ENCODE measurements at places on chromosomes 11 and 22.

GRCh38 chr11:91922846-91923245 lies 301.8 kb upstream of the FAT3 start:
- no peak for DNase-seq

- peak; percentile 48 for DNase-seq
Measured at GRCh38 chr11:130131961-130132850, 27.4 kb upstream of the ST14 start.

- DNase-seq: no peak
Measured at GRCh38 chr11:76293189-76293631, 86.9 kb upstream of the WNT11 start.

- no peak for DNase-seq
Measured at GRCh38 chr11:116777056-116777455, 4.3 kb upstream of the BUD13 start.

DNA sequence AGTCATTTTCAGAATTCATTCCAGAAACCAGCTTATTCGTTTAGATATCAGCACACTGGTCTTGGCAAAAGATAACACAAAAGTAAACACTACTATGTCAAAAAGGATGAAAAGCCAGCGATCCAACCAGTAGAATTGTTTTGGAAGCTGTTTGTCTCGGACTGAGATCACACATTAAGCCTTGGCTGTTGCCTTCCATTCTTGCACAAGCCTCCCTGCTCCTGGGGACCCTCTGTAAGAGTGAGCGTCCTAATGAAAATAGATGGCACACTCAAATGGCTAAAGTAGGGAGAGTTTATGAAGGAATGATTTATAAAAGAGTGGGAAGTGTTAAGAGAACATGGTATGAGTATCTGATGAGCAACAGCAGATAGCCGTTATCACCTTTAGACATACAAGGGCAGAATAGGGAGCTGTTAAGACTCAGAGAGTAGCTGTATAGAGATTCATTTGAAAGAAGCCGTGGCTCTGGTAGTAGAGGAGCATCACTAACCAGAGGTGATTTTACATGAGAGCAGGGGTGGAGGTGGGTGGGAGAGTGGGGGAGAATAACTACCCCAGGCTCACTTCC lies 25.2 kb downstream of the PDE3B start:
- no peak for DNase-seq

DNA sequence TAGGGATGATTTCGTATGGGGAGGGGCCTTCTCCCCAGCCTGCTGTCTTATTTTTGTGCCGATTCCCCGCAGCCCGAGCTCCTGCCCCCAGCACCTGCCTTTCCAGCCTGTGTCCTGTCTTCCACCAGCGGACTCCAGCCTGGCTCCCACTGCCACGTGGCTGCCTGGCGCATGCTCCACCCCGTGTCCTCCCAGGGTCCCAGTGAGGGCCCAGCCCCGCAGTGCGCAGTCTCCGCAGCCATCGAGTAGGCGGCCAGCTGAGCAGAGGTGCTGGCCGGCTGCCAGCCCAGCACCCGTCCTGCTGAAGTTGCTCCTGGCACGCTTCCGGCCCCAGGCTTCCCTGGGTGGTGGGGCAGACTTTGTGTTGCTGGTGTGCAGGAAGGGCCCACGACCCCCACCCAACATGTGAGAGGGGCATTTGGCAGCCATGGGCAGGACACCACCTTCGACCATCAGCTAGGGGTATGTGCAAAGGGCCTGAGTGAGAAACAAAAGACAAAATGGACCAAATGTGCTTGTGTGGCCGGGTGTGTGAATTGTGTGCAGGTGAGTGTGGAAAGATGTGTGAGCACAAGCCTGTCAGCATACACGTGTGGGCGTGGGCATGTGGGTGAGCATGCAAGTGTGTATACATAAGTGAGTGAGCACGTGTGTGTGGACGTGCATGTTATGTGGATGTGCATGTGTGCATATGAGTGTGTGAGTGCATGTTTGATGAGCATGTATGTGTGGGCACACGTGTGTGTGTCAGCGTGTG lies 55.9 kb downstream of the RTN4R start:
- DNase-seq: peak; percentile 92

GRCh38 chr11:72769680-72770079 lies 17.5 kb upstream of the ARAP1 start:
- DNase-seq: no peak

DNA sequence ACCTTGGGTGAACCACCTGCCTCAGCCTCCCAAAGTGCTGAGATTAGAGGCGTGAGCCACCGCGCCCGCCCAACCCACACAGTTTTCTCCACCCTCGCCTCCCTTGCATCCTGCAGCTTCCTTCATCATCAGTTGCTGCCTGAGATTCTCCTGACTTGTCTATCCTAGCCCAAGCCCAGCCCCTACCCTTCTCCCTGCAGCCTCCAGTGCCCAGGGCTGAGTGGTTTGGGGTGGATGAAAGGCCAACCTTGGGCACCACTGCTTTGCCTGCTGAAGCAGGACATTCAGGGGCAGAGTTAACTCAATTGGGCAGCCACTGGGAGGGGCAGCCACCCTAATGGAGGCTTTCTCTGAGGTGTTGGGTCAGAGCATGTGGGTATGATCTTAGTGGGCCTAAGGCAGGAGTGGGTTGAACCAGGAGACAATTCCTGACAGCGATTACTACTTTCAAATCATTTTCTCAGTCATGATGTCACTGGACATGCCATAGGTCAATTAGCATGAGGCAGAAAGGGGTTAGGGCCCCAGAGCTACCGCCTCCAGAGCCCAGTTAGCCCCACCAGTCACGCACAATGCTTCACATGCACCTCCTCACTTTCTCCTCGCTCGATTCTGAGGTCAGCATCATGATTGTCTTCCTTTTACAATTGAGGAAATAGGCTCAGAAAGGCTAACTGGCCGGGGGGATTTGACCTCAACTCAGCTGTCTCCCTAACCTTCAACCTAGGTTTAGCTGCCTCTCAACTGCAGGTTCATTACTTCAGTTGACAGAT lies 1.0 kb upstream of the FKBP2 start:
- DNase-seq: no peak

DNA sequence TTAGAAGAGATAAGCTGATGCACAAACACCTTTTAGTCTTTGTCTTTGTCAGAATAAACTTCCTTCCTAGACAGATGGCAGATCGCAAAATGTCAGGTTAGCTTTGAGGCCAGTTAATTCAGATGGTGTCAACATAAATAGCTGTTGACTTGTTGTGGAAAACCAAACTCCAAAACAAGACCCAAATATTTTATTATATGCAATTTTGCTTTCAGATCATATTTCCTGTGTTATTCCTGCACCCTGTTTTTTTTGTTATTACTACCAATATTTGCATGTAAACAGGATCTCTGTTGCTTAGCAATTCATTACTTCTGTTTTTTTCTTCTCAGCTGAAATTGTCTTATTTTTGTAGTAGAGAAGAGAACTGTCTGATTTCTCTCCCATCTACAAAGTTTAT lies 316.0 kb downstream of the ETS1 start:
- no peak for DNase-seq

- DNase-seq: no peak
Measured at GRCh38 chr11:62458212-62459002, 39.6 kb downstream of the SCGB1A1 start.

GRCh38 chr22:25962711-25963110 lies 206.6 kb upstream of the SEZ6L start:
- DNase-seq: no peak

- no peak for DNase-seq
Measured at GRCh38 chr11:93225662-93226061, 27.9 kb upstream of the SLC36A4 start.

- DNase-seq: no peak
Measured at GRCh38 chr11:41281131-41281742, 178.2 kb downstream of the LRRC4C start.

DNA sequence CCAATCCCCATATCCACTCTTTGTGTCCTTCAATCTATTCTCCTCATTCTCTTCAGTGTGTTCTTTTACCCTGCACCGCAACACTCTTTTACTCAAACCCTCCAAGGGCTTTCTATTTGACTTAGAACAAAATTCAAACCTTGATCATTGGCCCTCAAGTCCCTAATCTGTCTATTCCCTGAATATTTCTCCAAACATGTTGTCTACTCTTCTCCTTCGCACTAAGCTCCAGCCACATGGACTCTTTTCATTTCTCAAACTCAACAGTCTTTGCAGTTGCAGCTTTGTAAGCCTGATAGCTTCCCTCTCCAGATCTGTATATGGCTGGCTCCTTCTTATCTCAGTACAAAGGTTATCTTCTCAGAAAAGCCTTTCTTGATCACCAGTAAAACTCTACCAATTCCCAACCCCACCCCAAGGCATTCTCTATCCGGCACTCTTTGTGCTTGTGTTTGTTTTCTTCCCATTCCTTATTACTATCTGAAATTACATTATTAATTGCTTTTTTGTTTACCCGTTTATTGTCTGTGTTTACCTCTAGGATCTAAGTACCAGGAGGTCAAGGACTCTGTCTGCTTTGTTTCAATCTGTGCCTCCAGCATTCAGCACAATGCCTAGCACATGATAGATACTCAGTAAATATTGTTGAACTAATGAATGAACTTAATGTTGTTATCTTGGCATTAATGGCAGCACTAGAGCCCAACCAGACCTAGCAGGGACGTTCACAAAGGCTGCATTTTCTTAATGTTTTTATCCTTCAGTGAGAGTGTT lies 147.4 kb downstream of the BBOX1 start:
- DNase-seq: no peak

DNA sequence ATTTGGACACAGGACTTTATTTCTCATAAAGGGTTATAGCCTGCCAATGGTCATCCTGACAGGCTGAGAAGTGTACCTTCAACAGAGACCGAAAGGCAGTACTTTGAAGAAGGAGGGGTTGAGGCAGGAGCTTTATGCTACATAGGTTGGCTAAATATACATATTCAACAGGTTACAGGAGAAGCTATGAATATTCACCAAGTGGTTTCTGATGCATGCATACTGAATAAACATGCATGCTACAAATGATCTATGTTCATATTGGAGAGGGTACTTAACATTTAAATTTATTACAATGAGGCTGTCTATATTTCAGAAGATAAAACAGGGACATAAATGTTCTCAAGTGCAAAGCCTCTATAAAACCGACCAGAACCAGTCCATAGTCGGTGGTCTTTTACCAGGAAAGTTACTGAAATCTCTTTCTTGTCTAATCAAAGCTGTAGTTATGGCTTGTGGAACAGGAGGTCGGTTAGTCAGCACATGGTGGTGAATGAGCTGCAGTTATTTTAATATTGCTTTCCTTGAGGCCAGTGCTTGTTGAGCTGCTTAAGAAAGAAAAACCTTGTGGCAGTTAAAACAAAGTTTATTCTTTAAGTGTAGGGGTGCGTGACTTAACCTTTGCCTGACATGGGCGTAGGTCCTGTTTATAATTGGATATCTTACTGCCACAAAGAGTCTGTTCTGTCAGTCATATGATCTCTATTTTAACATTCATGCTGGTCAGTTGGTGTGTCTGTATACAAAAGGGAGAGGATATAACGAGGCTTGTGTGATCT lies 19.5 kb downstream of the CNTF start:
- no peak for DNase-seq

DNA sequence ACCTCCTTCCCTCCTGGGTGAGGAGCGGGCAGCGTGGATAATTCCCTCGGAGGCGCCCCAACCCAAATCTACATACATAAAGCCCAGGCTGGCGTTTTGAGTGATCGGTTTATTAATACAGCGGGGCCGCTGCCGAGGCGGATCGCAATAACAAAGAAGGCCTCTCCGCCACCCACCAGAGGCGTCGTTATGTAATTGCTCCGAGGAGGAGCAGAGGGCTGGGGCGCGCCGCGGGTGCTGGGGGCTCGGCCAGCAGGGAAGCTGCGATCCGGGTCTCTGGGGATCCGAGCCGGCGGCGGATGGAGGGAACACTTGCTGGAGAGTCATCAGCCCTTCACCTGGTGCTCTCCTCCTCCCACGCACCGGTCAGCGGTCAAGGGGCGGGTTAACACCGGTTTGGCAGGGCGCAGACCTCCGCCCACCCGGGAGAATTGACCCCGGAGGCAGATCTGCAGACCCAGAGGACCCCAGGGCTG lies 6.4 kb upstream of the TP53I11 start:
- no peak for DNase-seq

DNA sequence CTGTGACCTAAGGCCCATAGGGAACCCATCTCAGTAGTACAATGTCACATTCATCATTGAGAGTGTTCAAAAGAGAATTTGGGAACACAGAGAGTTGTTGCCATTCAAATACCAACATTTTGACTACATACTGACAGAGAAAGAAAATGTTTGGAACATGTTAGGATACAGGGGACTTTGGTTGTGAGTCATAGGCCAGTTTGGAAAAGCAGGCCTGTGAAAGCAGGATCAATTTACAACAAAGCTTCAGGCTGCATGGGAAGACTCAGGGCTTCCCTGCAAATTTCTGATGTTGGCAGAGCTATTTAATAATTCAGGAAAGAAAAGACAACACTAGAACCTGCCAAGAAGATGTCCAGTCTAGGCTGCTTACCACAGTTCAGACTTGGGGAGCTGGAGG lies 374 bp downstream of the NLRP10 start:
- DNase-seq: no peak

- no peak for DNase-seq
Measured at GRCh38 chr22:33829546-33830280, 90.6 kb downstream of the LARGE1 start.

DNA sequence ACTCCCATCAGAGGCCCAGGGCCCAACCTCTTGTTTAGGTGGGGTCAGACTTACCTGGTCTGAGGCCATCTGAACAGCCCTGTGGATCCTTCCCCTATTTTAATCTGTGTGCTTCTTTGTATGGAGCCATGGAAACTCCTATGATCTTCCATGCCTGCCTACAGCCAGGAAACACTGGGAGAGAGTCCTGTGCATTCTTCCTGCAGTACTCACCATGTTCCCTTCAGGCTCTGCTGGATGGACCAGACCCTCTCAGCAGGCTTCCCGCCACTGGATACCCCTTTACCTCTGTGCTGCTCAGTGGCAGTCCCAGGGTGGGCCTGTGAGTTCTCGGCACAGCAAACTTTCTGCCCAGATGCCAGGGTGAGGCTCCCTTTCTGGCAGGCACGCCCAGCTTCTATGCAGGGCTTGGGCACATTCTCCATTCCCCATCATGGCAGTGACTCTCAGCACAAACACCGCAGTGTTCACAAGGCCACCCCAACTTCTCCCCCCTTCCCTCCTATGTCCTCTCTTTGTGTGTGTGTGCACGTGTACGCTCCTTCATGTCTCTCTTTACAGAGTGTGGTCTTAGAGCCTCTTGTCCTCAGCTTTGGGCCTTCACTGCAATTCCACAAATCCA lies 34.8 kb downstream of the NEU3 start:
- no peak for DNase-seq

DNA sequence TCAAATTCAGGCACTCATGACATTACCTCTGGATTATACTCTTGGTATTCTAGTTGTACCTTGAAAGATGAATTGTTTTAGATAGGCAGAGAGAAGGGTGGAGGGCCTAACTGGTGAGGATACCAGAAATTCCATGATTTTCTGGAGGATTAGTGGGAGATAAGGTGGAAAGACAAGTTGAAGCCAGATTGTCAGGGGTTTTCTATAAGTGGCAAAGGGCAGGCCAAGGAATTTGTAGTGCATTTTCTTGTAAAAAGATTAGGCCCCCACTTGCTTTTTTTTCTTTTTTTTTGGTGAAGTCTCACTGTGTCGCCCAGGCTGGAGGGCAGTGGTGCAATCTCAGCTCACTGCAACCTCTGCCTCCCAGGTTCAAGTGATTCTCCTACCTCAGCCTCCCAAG lies 28.4 kb upstream of the PRDM10 start:
- DNase-seq: no peak
